ENCODE measurements at places on chromosomes 13 and 19.
A peak's percentile ranks its signal among the peaks of the same experiment; 100 is the strongest.

- DNase-seq = no peak
Observed at GRCh38 chr13:113009743-113010509, 40.9 kb downstream of the MCF2L start.

GRCh38 chr13:49428041-49428763 lies 15.7 kb downstream of the CAB39L start:
- no peak for DNase-seq

DNA sequence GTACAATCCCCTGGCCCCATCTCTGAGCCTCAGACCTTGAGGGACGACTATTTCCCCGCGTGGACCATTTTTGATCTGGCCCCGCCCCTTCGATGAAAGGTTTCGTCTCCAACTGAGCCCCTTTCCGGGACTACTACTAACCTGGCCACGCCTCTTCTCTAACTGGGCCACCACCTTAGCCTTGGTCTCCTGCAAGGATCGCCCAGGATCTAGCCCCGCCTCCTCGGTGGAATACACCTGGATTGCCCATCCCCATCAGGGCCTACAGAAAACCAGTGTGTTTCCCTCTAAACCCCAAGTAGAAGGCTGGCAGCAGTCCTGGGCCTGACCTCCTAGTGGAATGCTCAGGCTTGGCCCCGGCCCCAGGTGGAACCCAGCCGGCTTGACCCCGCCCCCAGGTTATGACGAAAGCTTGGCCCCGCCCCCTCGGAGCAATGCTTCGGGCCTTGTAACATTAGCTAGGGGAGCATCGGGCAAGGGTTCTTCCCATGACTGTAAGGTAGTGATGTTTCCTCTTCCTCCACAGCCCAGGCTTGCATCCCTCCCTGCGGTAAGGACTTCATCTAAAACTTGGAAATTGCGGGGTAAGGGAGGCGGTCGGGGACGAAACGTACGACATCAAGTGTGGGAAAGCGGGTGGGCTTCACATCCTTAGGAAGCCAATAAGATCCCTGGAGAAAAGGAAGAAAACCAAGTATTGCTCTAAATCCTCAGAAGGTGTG lies 9.1 kb downstream of the SPACA6 start:
- DNase-seq = no peak

DNA sequence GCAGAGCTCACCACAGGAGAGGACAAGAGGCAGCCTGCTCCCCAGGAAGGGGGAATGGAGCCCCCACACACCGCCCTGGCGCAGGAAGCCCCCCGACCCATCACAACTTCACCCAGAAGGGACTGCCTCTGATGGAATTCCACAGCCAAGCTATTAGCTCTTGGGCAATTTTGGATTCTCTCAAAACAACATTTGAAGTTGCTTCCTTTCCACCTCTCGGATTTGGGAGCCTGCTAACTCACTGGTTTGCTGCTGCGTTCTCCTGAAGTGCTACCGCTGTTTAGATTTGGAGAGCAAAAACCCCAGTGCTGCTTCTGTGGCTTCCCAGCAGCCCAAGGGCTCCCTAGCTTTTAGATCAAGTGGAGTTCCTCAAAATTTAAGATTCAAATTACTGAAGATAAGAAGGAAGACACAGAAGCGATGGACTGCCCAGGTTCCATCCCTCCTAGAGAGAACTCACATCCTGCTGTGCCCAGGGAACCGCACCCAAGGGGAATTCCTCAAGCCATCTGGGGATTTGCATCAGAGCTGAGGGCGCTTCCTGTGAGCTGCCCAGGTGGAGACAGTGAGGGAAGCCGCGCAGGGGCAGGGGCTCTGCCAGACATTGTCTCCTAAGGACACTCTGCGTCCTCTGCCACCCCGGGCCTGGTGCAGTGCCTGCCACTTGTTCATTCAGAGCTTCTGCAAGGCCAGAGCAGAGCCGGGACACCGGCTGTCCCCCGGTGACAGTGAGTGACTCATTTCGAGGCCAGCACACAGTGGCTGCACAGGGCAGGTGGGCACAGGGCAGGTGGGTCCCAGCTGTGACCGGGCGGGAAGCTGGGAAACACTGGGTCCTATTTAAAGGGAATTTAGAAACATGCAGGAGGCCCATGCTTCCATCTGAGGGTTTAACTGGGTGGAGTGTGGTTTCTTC lies 45.5 kb downstream of the COL4A1 start:
- no peak for DNase-seq

GRCh38 chr19:12139269-12139668 lies 881 bp downstream of the ZNF20 start:
- DNase-seq = no peak

- peak; percentile 86 for DNase-seq
Observed at GRCh38 chr19:4139614-4140236, 13.7 kb upstream of the CREB3L3 start.

GRCh38 chr19:7907122-7907521 lies 3.4 kb downstream of the MAP2K7 start:
- DNase-seq = no peak

All from stimulated activated CD8-positive, alpha-beta memory T cell treated with anti-CD3 and anti-CD28 coated beads, Interleukin-12 subunit alpha, Interleukin-12 subunit beta, amount 100 ng/mL, for 1 hour (primary cell).